Fibroblast of lung (primary cell): ENCODE measurements at places on chromosomes 6 and 20. TPM values are rescaled to one million over a fixed set of nuclear protein-coding genes. Genes with fewer than 3 reads are reported as not detected.

ZC3H12D gene
- total RNA-seq = under 0.01 and 0.17 TPM in 2 replicates

MYLK4 gene
- total RNA-seq = 0.26 and 0.33 TPM in 2 replicates

SLC22A2 gene
- not detected in 2 replicates for total RNA-seq

HDGFL1 gene
- not detected in 2 replicates for total RNA-seq

FNDC11 gene
- 1.0 and 1.7 TPM in 2 replicates for total RNA-seq

SLC17A2 gene
- under 0.01 TPM in 1 of 2 replicates, not detected in the other for total RNA-seq

ITPA gene
- 15.9 and 21.3 TPM in 2 replicates for total RNA-seq

COX4I2 gene
- not detected in 2 replicates for total RNA-seq

CITED2 gene
- 94.8 and 139 TPM in 2 replicates for total RNA-seq

ZC2HC1B gene
- not detected in 2 replicates for total RNA-seq

SLC26A8 gene
- not detected in 2 replicates for total RNA-seq
